ENCODE measurements at places on chromosomes 6 and 20.
A peak's percentile ranks its signal among the peaks of the same experiment; 100 is the strongest.

- DNase-seq: no peak
Observed at GRCh38 chr20:33306807-33307206, 23.8 kb downstream of the BPIFB1 start.

- no peak for DNase-seq
Observed at GRCh38 chr6:96888745-96889144, 8.9 kb downstream of the NDUFAF4 start.

GRCh38 chr6:80642452-80642851 lies 536.0 kb downstream of the BCKDHB start:
- DNase-seq: no peak

- DNase-seq: peak; percentile 38
Observed at GRCh38 chr6:17705428-17705777, 1.3 kb downstream of the NUP153 start.

DNA sequence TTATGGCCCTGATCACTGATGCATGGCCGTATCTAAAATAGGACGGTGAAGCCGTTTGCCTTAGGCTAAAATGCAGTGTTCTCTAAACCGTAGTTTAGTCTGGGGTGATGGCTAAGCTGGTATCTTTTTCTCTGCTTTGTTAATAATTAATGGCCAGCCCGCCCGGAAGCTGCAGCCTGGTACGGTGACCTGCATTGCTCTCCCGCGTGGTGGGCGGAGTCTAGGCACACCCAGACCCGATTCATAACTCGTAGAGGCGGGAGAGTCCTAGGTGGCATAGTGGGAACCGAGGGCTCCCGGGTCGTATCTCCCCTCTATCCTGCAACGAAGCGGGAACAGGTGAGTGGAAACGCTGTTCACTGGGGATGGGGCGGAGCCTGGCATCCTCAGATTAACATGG lies 5.5 kb downstream of the CDH4 start:
- no peak for DNase-seq

DNA sequence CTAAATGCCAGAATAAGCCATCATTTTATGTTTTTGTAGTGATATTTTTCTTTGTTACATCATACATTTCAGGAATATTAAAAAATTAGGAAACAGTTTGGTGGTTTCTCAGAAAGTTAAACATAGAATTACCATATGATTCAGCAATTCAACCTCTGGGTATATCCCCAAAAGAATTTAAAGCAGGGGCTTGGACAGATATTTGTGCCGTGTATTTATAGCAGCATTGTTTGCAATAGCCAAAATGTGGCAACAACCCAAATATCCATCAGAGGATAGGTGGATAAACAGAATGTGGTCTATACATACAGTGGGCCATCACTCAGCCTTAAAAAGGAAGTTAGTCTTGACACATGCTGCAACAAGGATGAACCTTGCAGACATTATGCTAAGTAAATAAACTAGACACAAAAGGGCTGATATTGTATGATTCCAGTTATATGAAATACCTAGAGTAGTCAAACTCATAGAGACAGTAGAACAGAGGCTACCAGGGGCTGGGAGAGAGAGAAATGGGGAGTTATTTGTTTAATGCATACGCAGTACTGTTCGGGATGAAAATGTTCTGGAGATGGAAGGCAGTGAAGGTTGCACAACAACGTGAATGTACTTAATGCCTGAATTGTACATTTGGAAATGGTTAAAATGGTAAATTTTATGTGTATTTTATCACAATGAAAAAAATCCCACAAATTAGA lies 18.9 kb upstream of the TRAF3IP2 start:
- no peak for DNase-seq

GRCh38 chr6:47587493-47587892 lies 109.9 kb downstream of the CD2AP start:
- DNase-seq: no peak

DNA sequence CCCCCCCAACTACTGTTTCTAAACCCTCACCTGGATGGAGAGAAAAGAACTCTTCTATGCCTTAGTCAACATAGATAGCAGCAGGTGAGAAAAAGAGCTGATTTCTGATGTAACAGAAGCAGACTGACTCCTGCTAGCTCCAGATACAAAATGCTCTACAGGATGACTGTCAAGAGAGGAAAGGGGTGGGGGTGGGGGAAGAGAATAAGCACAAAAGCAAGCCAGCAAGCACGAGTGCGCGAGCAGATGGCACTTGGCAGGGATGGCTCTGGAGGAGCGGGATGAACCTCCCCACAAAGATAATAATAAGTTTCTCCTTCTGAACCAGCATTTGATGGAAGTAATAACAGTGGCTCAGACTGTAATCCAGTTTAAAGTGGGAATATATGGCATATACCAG lies 45.6 kb upstream of the SPDEF start:
- DNase-seq: peak; percentile 83

DNA sequence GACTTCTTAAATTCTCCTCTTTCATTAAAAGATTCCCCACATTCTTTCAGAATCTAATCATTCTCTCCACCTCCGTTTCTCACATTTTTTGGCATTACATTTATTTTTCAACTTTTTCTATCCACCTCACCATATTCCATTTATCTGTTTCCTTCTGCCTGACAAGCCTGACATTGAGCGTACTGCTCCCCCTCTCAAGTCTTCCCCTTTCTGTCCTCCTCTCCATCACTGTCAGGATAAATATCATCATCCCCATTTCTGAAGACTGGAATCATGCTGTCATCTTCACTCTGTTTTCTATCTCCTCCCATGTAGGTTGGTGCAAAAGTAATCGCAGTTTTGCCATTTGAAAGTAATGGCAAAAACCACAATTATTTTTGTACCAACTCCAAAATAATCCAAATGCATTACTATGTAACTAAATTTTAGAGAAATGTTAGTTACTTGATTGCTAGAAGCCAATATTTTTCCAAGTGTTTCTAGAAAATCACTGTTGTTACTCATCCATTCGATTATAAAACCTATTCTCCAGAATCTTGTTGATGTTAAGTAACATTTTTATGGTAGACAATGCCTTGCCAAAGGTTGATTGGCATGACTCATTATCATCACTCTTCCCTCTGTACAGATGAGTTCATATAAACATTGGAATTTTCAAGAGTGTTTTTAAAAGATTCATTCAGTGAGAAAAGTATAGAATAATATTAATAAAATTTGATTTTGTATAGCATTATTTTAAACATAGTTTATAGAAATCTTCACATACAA lies 292.3 kb upstream of the RNF217 start:
- no peak for DNase-seq

GRCh38 chr6:17485181-17485580 lies 91.8 kb downstream of the CAP2 start:
- no peak for DNase-seq

DNA sequence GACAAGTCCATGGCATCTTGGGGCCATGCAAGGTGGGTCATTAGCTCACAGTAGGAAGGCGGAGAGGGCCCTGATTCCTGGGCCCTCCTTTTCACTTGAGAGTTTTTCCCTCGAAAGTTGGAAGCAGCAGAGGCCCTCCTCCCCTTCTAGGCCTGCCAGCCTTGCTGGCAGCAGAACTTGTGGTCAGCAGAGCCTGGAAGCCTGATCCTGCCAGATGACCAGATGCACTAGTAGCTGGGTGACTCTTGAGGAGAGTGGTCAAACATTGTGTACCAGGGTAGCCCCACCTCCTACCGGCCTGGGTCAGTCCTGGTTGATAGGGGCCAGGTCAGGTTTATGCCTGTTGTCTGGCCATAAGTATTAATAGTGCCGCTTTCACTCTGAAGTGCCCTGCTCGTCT lies 3.8 kb upstream of the HMGA1 start:
- DNase-seq: no peak

- no peak for DNase-seq
Observed at GRCh38 chr20:48999890-49000870, 45.9 kb upstream of the CSE1L start.

DNA sequence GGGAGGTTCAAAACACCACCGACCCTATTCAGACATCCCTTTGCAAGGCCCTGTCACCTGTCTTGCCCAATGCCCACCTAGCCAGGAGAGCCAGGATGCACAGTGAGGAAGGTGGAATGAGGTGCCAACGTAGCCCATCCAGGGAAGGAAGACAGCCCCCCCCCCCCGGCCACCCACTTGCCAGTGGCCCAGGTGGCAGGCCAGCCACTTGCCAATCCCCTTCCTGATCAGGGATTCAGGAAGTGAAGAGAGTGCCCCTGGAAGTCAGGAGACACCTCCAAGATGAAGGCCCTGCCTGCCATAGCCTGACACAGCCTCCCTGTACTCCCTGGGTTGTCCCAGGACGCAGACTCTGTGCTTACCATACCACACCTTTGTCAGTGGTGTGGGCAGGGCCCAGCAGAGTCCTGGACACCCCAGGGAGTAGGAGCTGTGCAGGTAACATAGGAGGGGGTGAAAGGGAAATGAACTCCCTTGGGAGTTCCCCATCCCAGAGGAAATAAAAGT lies 54.7 kb downstream of the MRPL14 start:
- DNase-seq: no peak

- DNase-seq: no peak
Observed at GRCh38 chr6:111685526-111685925, 79.8 kb upstream of the TRAF3IP2 start.

- no peak for DNase-seq
Observed at GRCh38 chr20:17952692-17953684, 15.6 kb downstream of the SNX5 start.

DNA sequence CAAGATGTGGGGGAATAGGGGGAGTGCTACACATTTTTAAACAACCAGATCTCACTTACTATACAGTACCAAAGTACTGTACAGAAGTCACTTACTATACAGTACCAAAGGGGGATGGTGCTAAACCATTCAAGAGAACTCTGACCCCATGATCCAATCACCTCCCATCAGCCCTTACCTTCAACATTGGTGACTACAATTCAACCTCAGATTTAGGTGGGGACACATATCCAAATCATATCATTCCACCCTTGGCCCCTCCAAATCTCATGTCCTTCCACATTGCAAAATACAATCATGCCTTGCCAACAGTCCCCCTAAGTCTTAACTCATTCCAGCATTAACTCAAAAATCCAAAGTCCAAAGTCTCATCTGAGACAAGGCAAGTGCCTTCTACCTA lies 49.9 kb upstream of the CD2AP start:
- no peak for DNase-seq

DNA sequence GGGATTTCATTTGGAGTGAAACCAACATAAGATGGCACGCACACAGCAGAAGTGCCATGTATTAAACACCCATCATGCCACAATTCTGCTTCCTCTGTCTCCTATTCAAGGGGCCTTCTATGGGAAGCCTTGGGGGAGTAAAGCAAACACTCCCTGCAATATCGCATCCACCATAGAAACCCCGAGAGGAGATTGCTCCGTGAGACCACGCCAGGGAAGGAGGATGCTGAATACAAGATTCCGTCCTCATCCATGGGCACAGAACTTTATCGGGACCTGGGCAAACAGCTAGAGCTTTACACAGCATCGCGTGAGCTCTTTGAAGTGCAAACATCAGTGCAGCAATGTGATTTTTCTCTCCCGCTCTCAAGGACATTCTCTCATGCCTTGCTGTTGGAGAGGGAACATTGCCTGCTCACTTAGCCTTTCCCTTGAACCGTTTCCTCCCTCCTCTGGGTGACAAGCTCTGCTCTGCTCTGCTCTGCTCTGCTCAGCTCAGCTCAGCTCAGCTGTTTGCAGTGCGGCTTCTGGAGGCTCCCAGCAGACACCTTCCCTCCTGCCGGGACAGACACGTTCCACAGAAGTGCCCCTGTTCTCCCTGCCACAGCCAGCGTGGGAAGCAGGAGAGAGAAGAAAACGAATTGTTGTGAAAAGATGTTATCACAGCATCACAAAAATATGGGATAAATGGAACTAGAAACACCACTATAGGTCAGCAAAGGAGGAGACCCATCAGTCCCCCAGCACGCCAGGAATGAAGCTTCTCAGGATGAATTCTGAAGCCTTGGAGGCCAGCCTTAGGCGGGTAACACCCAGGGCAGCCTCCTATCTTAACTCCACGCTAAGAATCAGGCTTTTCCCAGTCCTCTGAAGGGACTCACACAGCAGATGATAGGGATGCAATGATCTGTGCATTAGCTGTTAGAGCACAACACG lies 48.2 kb downstream of the RNASET2 start:
- no peak for DNase-seq

DNA sequence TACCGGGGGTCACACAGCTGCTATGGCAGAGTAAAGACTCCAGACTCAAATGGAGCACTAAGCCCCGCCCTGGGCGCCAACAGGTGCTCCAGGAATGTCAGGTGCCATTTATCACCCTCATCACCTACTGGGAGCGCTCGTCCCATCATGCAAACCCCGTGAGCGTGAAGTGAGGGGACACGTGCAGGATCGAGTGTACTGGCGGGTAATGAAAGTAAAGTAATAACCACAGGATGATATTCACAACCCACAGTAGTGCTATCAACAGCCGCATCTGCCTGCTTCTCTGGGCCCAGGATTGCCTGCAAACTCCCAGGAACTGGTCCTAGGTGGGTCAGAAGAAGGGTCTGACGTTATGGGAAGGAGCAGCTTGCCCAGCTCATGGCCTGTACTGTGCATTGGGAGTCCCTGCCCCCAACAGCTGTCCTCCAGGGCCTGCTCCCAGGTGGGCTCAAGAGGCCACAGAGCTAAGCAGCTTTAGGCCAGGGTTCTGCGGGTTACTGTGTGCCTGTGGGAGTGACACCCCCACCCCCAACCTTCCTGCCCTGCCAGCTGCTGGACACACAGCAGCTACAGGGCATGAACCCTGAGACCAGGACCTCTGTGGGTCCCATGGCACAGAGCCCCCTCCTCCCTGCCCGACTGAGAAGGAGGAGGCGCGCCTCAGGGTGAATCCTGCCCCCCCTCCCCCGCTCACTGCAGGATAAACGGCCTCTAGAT lies 120.5 kb upstream of the SULF2 start:
- DNase-seq: no peak

- DNase-seq: no peak
Observed at GRCh38 chr6:46116289-46116688, 13.5 kb upstream of the ENPP4 start.

- no peak for DNase-seq
Observed at GRCh38 chr6:116190550-116190949, 63.3 kb downstream of the TSPYL4 start.

DNA sequence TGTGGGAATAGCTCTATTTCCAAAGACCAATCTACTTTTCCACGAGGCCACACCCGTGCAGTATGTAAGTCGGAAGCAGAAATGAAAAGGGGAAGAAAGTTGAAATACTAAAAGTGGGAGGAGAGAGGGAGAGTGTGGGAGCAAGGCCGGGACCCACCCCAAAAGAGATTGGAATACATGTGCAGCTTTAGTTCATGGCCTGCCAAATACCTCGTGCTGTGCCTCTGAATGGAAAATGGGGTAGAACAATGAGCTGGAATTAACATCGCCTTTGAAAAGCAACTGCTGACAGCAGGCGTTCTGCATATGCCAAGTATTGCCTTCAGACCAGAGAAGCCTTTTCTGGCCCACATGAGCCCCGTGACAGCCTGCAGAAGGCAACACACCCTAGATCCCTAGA lies 155.6 kb downstream of the CD83 start:
- no peak for DNase-seq

Data from NCI-H2081 (cell line).